NCI-H1092 treated with DMSO at 0.1 percent for 48 hours (cell line): ENCODE measurements at places on chromosomes 2 and 18.

- peak; percentile 89 for DNase-seq
These were observed 382.1 kb downstream of the OSR1 start for GRCh38 chr2:18976168-18976961.

GRCh38 chr2:231094736-231095346, 30.0 kb downstream of the HTR2B start:
- DNase-seq = no peak

GRCh38 chr18:38663270-38663669, 1097.7 kb upstream of the CELF4 start:
- no peak for DNase-seq

DNA sequence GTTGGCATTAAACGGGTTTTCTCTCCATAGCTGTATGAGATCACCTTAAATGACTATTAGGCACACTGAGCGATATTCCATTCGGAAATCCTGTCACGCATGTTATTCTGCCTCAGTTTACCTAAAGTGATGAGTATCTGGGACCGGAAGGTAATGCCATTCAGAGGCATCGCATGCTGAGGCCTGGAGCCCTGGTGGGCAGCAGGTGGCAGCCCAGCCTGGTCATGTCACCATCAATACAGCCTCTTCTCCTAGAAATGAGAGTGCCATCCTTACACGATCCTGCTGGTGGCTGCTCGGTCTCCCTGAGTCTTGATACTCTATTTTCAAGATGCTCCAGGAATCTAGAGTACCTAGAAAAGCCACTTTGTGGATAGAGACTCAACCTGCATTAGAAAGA, 119.8 kb downstream of the EIPR1 start:
- DNase-seq = no peak

GRCh38 chr2:7830616-7831015, 851.2 kb upstream of the ID2 start:
- DNase-seq = no peak

DNA sequence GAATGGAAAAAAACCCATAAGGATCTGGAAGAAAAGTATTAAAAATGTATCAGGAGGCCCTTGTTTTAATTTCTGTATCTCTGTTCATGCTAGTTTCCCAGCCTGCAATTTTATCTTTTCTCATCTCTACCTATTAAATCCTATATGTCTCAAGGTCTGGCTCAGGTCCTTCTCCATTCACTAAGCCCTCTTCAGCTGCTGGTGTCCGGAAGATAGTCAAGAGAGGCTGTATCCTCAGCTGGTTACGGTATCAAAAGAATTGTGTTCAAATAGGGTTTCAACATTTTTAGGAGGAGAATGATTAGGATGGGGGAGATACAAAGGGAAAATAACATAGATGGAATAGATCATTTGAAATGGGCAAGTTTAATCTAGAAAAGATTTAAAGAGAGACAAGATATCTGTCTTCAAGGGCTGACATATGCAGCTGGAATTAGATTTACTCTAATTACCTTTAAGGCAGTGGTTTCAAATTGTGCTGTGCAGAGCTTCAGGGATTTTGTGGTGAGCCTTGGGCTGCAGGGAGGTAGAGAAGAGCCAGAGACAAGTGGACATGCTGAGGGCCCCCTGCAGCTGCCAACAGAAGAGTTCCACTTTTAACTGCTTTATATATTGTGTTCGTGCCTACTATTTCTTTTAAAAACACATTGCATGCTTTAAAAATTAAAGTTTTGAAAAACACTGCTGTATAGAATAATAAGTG, 24.1 kb downstream of the GREB1L start:
- no peak for DNase-seq

- no peak for DNase-seq
These were observed 969 bp upstream of the ALKAL2 start for GRCh38 chr2:288758-289361.

- DNase-seq = no peak
These were observed 16.0 kb downstream of the DNAH6 start for GRCh38 chr2:84532291-84532690.

GRCh38 chr18:79489051-79489898, 93.5 kb downstream of the NFATC1 start:
- DNase-seq = no peak

GRCh38 chr2:150247481-150247880, 240.0 kb downstream of the RND3 start:
- DNase-seq = no peak

DNA sequence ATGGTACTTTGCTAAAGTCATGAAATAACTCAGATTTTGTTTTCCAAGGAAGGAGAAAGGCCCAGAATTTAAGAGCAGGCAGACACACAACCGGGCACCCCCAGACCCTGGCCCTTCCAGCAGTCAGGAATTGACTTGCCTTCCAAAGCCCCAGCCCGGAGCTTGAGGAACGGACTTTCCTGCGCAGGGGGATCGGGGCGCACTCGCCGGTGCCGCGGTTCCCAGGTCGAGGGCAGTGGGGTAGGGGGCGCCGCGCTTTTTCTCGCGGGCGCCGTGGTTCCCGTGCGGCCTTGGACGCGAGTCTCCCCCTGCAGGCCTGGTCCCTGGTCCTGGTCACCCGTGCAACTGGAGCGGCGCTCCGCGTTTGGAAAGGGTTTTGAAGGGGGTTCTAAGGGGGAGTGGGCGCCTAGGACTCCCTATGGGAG, 1.2 kb downstream of the ZNF236 start:
- DNase-seq = no peak

GRCh38 chr2:216694826-216695217, 527 bp downstream of the IGFBP5 start:
- DNase-seq = no peak

DNA sequence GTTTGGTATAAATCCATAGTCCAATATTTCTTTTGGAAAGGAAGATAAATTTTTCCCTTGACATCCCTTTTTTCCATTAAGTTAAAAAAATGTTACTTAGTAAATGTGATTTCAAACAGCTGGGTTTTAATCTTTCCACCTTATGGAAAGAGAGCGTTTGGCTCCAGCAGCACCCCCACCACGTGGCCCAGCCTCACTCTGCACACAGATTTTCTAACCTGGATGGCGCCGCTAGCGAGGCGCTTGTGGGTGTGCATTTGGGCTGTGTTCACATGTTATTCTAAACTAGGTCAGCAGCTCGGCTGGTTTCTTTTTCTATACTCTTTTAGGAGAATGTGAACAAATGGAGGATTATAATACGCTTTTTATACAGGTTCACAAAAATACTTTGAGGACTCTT, 218.0 kb downstream of the LDLRAD4 start:
- DNase-seq = no peak

DNA sequence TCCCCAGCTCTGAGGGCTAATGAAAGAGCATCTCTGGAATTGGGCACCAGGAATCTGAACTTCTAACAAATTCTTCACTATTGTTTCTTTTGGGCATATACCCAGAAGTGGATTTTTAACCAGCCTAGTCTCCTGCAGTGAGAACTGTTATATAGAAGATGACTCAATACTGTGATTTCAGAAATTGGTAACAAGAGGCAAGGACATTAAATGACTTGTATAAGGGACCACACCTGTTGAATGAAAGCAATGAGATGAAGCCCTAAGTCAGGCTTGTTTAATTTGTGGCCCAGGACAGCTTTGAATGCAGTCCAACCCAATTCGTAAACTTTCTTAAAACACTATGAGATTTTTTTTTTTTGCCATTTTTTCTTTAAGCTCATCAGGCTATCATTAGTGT, 57.9 kb downstream of the EPC2 start:
- no peak for DNase-seq

GRCh38 chr2:170024721-170025120, 153.2 kb upstream of the MYO3B start:
- DNase-seq = no peak

GRCh38 chr2:178718283-178718682, 88.9 kb downstream of the TTN start:
- peak; percentile 25 for DNase-seq

DNA sequence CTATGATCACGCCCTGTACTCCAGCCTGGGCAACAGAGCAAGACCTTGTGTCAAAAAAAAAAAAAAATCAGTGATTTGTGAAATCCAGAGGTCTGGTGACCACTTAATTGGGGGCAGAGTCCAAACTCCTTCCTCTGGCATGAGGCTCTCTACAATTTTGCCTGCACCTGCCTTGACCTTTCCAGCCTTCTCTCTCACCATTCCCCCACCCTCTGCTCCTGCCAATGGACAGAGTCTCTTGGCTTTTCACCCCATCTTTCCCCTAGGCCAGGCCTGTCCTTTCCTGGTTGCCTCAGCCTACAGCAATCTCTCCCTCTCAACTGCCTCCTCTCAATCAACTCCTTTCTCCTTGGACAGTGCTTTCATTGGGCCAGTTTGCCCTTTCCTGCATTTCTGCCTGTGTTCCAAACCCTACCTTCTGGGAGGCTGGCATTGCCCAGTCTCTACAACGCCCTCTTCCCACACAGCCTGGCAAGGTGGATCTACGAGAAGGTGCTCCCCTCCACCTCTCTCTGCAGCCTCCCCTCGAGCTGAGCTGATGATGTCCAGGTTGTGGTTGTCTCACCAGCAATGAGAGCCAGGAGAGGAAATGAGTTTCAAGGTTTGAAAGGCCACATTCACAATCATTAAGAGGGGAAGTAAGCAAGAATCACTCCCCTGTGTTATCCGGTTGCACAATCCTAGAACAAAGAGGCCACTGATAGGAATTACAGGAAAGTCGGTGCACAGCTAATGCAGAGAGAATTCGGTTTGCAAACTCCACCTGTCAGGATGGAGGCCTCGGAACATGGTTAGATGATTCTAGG, 39.5 kb upstream of the NPAS2 start:
- no peak for DNase-seq

DNA sequence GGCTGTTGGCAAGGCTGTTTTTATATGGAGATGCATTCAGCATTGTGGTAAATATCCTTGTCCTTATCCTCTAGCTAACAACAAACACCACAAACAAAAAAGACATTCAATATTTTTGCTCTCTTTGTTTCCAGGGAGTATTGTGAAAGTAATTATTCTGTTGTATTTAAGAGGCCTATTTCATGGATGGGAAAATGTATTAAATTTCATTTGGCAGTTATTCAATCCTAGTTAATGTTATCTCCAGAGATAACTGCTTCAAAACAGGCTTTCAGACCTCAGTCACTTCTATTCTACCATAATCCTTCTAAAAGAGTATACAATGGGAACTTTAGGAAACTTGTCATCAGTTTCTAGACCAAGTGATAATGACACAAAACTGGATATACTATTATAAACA, 280.5 kb upstream of the CCDC68 start:
- peak; percentile 54 for DNase-seq

DNA sequence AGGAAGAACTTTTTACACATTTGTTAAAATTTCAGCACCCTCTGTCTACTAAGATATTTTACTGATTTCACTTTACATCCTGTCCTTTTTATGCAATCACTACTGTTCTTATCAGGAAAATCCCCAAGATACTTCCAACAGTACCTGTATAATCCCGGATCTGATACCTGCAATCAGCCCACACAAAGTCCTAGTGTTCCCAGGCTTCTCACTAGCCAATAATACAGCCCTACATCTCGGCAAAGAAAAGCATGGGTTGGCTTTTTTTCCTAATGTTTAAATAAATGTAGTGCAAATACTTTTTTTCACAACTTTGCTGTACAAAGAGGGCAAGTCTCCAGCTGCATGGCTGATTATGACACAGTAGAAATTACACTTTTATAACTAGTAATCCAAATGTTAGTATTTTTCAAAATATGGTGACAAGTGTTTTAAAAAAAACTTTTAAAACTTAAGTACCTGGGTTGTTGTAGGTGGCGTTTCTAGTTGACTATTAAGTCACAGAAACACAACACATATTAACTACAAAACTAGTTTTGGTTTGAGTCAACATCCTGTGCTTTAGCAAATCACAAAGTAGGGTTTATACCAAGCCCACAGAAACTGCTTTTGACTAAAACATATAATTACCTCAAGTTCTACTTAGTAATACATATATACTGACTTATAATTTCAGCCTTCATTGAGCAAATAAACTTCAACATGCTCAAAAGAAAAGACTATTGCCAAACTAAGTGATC, 19.5 kb downstream of the CNOT11 start:
- DNase-seq = no peak

GRCh38 chr2:188813315-188813714, 160.9 kb upstream of the COL3A1 start:
- no peak for DNase-seq
